ENCODE measurements at places on chromosomes 16 and 17.
A peak's percentile ranks its signal among the peaks of the same experiment; 100 is the strongest.

DNA sequence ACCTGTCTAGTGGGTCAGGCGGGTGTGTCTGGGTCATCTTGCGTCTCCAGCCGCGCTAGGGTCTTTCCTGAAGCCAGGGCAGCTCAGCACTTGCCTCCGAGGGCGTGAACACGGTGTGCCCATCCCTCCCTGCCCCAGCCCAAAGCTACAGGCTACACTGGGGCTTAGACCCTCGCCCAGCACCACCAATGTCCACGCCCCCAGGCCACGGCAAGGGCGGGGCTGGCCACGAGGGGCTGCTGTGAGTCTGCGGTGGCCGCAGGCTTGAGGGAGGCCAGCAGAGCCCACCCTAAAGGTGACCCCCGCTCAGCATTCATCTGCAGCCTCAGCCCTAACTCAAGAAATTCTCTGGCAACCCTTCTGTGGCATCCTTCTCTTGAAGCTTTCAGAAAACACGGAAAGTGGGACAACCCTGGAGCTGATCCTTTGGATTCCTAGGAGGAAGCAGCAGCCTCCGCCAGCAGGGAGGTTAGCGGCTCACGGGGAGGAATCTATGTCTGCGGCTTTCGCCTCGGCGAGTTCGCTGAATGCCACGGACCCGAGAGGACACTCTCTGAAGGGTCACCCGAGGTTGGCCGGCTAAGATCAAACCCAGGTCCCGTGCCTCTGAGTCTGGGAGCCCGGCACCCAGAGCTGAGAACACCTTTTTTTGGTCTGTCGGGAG, 41.7 kb downstream of the TIMM22 start:
- DNase-seq, result no peak

DNA sequence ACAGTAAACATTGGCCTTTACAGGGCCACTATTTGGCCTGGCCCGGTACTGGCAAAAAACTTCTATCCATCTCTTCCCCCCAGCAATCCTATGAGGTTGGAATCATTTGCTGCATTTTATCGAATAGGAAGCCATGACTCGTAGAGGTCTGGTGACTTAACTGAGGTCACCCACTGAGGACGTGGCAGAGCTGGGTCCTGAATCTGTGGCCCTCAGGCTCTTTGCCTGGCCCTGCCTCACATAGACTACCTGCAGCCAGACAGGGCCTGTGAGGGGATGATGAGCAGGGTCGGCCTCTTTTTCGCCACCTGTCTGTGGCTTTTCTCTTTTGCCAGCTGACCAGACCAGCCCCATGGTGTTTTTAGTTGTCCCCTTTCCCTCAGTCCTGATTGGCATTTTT, 1.9 kb downstream of the PPP4C start:
- no peak for DNase-seq

GRCh38 chr16:23833960-23834685, 1.7 kb upstream of the PRKCB start:
- no peak for DNase-seq

DNA sequence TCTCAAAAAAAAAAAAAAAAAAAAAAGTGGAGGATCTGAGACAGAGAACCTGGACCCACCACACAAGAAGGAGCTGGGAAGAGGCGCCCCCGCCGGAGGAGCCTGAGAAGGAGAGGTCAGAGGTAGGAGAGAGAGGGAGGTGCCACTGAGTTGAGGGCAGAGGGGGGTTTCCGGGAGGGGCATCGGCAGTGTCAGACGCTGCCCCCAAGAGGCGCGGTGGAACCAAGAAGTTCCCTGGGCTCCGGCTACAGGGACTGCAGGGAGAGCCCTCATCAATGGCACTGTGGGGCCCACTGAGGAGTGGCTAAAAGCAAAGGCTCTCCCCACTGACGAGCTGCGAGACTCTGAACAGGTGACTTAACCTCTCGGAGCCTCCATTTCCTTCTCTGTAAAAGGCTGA, 4.2 kb downstream of the CCDC42 start:
- peak; percentile 11 for DNase-seq

- peak; percentile 70 for DNase-seq
Observed at GRCh38 chr17:27651411-27652345, 20.7 kb downstream of the LGALS9 start.
